ENCODE measurements at places on chromosomes 6 and 20.

GRCh38 chr6:148869585-148869984 lies 122.8 kb downstream of the UST start:
- DNase-seq, result no peak

DNA sequence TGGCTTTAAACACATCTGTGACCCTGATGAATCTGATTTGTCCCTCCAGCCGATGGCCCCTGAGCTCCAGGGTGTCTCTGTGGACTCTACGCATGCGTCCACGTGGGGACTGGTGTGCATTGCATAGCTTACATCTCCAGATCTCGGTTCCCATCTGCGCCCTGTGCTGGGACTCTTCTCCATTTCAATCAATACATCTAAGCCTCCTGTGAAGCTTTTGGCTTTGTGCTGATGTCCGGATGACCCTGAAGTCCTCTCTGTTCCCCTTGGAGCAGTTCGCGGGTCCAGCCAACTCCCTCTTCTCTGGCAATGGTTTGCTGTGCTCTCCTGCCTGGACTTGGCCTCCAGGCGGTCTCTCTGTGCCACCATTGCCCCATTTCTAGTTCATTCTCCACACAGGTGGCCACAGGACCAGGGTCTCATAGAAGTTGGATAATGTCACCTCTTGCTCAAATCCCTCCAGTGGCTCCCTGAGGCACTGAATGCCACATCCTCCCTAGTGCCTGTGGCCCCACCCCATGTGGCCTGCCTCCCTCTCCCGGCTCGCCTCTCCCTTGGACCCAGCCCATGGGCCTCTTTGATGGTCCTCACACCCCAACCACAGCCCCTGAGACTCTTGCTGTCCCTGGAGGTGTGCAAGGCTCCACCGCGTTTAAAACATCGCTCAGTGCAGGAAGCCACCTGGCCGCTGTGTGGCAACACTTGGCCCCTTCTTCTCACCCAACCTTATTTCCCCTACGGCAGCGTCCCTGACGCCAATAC lies 155.4 kb downstream of the SYCP2 start:
- no peak for DNase-seq

- DNase-seq, result no peak
Measured at GRCh38 chr6:47064274-47064673, 22.1 kb upstream of the ADGRF1 start.

DNA sequence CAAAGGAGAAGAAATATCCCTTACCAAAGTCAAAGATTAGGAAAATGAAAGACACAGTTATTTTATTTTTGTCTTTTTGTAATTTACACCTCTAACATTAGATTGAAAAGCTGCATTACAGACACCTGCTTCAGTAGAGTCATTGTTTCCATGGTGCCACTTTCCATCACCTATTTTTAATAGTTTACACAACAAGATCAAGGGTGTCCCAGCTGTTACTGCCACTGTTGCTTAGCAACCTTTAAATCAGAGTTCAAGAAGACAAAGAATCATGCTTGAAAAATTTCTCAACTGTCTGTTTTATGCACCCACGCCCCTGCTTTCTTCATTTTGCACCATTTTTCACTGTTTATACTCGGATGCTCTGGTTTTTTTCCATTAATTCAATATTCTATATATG lies 668.2 kb upstream of the GJE1 start:
- DNase-seq, result no peak

DNA sequence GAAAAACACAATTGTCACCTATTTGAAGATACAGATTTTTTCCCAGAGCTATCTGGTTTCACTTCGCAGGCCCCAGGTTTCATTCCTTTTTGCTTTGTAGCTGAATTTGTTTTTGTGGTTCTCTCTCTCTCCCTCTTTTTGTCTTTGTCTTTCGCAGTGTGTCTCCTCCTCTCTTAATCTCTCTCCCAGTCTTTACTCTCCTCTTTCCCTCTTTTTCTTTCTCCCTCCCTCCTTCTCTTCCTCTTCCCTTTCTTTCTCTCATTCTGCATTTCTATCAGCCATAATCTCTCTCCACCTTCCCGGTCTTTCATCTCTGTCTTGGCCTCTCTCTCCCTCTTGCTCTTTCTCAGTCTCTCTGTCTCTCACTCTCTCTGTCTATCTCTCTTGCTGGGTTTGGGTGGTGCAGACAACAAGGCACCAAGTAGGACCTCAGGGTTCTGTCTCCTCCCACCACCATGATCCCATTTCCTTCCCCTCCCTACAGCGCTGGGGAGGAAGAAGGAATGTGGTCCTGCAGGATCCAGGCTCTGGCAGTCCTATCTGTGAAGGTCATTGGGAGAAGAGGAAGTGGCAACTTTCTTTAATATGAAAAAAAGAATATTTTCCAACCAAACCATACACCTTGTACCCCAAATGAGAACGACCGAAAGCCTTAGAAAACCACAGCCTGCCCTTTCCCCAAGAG lies 63.2 kb downstream of the BANF2 start:
- DNase-seq, result no peak

GRCh38 chr20:23139524-23139923 lies 53.4 kb upstream of the CD93 start:
- no peak for DNase-seq

DNA sequence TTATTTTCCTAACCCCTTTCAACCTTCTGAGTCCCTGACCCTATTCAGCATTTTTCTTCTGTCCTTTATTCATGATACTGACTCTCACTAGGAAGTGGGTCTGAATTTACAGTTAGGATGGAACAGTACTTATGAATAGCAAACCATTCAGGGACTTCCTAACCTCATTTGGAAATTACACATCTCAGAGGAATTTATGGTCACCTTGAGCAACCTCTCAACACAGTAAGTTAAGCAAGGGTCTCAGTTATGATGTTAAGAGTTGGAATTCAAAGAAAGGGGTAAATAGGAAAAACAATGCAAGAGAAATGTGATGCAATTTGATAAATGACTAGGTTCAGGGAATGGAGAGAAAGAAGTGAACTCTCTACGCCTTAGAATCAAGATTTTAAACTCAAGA lies 97.3 kb downstream of the GPR6 start:
- DNase-seq, result no peak

GRCh38 chr20:55472704-55473103 lies 532.6 kb downstream of the CBLN4 start:
- DNase-seq, result no peak

GRCh38 chr6:14499841-14500240 lies 382.3 kb downstream of the CD83 start:
- no peak for DNase-seq

All from AML-193 (cell line).